ENCODE measurements at places on chromosomes 2 and 18. TPM values are rescaled to one million over a fixed set of nuclear protein-coding genes. Genes with fewer than 3 reads are reported as not detected.

DNA sequence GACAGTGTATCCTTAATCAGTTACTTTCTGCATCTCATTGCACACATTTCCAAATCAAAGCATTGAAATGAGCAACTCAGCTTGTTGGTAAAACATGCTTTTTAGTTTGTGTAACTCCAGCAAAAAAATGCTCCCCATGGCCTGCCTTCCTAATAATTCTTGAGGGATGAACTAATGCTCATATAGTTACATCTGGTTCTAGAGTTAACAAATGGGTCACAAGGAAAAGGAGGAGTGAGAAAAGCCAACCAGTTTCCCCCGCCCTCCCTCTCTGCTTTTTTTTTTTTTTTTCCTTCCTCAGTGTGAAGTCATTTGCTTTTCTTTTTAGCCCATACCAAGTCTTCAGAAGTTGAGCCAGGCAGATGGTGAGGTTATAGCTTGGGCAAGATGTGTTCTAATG, 231.7 kb downstream of the MTX2 start:
- no peak for DNase-seq

- peak; percentile 84 for DNase-seq
Observed at GRCh38 chr2:20196053-20196656, 28.8 kb downstream of the SDC1 start.

GRCh38 chr18:75045272-75045671, 163.7 kb downstream of the PTGR3 start:
- DNase-seq: no peak

GRCh38 chr2:74094291-74094690, 53.4 kb downstream of the BOLA3 start:
- DNase-seq: no peak

The FBXO36 gene
- 1.9 TPM for total RNA-seq

The TCF4 gene
- 29.0 TPM for total RNA-seq

The EHBP1 gene
- 23.6 TPM for total RNA-seq

DNA sequence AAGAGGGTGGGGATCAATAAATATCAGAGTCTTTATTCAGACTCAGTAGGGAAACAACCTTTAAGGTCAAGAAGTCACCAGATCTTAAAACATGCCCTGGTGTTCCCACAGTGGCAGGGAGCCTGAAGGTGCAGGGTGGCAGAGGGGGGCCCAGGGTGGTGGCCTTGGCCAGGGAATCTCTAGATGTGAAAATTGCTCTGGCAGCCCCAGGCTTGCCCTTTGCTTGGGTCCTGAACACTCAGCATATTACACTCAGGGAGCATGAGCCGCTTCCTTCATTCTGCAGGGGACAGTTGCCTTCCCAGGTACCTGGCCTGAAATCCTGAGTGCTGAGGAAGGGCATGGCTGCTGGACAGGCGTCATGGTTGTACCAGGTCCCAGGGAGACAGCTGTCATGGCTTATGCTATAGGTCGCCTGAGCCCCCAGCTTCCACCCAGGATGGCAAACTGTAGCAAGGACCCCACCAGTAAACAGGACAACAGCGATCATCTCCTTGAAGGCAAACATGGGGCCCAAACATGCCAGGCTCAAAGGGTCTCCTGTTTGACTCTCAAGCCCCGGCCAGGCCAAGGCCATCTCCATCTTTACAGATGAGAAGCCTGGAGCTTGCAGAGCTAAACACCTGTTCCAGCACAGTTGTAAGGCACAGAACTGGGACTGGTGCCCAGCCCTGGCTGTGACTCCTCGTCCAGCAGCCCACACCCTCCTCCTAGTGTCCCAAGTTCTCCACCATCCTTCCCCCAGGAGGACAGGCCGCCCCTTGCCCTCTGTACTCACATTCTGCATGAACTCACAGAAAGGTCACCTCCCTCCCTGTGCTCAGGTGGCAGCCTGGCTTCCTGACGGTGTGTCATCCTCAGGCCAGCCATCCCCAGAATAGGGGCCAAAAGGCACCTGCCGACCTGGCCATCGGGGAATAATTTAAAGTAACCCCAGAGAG, 14.6 kb downstream of the ABCG8 start:
- DNase-seq: no peak

All from colonic mucosa (tissue), 4 donors.